ENCODE measurements at places on chromosomes 5 and 9.
A peak's percentile ranks its signal among the peaks of the same experiment; 100 is the strongest.

DNA sequence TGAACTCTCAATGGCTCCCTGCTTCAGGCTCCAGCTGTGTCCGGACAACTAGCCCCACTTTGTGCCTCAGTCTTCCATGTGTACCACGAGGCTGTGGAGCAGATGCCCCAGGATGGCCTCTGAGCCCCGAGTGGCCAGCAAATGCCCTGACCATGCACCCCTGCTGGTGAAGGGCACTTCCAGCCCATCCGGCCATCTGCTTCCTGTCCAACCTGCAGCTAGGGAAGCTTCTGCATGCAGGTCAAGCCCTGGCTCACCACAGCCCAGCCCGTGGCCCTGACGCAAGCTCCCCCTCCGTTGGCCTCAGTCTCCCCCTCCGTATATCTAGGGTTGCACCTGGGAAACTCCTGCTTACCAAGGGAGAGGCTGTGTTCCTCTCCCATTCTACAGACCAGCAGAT lies 4.8 kb downstream of the NINJ1 start:
- no peak for DNase-seq

- no peak for DNase-seq
Measured at GRCh38 chr5:159774476-159775031, 141.7 kb upstream of the ADRA1B start.

- peak; percentile 30 for DNase-seq
Measured at GRCh38 chr9:23611869-23612268, 214.2 kb downstream of the ELAVL2 start.

- DNase-seq: no peak
Measured at GRCh38 chr5:98768960-98769209, 4.6 kb upstream of the RGMB start.

DNA sequence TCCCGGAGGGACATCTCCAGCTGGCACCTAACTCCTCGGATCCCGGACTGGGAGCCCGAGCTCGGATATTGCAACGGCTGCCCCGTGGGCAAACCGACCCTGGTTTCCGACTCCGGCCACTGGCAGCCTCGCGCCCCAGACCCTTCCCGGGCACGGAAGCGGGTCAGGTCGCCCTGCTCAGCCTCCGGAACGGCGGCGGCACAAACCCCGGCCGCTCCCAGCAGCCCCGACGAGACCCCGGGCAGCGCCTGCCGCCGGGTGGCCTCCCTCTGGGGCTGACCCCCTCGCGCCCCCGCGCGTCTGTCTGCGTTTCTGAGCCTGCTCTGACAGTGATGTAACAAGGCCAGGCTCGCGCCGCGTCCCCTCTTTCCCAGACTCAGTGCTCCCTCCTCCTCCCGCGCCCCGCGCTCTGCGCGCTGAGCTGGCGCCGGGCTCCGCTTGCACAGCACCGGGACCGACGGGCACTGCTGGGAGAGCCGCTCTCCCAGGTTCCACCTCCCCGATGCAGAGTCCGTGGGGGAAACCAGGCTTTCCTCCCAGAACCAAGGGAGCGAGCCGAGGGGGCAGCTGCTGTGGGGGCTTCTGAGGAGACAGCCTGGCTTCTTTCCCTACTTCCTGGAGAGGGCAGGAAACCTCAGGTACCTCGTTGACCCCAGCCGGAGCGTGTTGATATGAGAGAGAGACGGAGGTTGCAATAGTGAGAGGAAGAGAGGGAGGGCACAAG lies at the start of gene TMEM215:
TSS of gene TMEM215 (plus strand) at position 373 of the 724 bp plus-strand sequence. CDS start 644 bp downstream, outside the sequence.
- no peak for DNase-seq

DNA sequence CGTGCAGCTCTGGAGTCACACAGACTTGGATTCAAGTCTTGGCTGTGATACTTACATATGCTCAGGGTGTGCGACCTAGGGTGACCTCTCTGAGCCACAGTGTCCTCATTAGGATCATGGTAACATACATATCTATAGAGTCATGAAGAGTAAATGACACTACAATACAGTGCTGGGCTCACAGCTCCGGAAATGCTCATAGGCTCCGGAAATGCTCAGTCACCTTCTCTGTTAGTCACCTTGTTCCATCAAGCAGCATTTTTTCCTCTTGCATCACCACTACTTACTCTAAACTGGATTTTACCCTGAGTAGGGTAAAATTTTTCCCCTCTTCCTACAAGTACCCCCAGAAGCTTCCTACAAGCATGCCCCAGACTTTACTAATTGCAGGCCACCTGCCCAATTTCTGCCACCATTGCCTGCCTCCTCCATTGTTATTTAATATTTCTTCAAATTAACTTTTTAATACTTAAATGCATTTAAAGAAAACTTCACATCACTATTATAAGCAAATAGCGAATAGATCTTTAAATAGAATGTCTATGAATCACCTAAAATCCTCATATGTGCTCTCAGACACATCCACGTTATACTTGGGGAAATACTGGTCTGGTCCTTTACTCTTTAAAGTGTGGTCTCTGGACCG lies 147.6 kb upstream of the SPRY4 start:
- DNase-seq: no peak

DNA sequence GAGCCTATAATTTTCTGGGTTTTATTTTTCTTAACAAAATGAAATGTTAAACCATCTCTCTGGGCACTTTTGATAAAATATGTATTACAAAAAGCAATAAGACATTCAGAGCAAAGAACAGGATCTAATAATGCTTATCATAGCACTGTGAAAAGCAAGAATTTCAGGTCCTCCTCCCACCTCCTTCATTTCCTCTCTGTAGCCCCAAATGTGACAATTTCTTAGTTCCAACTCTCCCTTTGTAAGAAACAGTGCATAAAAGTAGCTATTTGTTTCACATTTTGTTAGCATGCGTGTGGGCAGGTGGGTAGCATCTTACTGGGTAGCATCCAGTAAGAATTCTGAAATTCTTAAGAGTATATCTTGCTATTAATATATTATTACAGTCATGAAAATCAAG lies 130.9 kb upstream of the RASA1 start:
- DNase-seq: no peak

All from NCI-H446 (cell line).